ENCODE measurements at places on chromosomes 4 and X.

- H3K27ac ChIP-seq = no peak overlapping the region
- no peaks in the 10 kb centered on the region for H3K4me1 ChIP-seq
- H3K4me3 ChIP-seq = no peak overlapping the region
- no peaks in the 10 kb centered on the region for H3K36me3 ChIP-seq
- no peak for DNase-seq
Observed at GRCh38 chrX:103849558-103849957, 17.5 kb upstream of the RAB9B start.

GRCh38 chrX:153935326-153935851, 552 bp upstream of the NAA10 start:
- no peak for DNase-seq
- no peak overlapping the region for H3K27ac ChIP-seq
- H3K36me3 ChIP-seq = peaks cover 8% of the 10 kb centered on the region
- H3K4me3 ChIP-seq = no peak overlapping the region
- H3K27me3 ChIP-seq = no peaks in the 10 kb centered on the region

- H3K36me3 ChIP-seq = peaks cover 4% of the 10 kb centered on the region
- no peaks in the 10 kb centered on the region for H3K4me1 ChIP-seq
- H3K4me3 ChIP-seq = no peak overlapping the region
- no peaks in the 10 kb centered on the region for H3K27me3 ChIP-seq
- DNase-seq = no peak
Observed at GRCh38 chrX:150642423-150642822, 50.8 kb upstream of the MTMR1 start.

DNA sequence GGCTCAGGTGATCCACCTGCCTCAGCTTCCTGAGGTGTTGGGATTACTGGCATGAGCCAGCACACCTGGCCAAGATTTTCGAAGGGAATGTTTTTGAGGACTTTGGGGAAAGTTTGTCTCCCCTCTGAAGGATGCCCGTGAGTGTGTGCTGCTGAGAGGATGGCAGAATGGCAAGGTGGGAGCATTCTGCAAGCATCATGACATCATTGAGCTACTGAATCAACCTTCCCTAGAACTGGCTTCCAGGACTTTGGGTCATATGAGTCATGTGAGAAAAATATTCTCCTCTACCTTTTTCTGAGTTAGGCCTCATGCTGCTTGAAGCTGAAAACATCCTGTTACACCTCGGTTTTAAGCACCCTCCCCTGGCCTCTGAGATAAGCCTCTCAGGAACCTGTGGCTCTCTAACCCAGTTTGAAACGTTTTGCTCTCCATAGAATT, 31.0 kb downstream of the TMEM131L start:
- peak overlapping the region; percentile 78 for H3K27ac ChIP-seq
- H3K36me3 ChIP-seq = no peaks in the 10 kb centered on the region
- H3K27me3 ChIP-seq = no peaks in the 10 kb centered on the region
- peak overlapping the region; percentile 18 for H3K4me3 ChIP-seq
- DNase-seq = peak; percentile 45

DNA sequence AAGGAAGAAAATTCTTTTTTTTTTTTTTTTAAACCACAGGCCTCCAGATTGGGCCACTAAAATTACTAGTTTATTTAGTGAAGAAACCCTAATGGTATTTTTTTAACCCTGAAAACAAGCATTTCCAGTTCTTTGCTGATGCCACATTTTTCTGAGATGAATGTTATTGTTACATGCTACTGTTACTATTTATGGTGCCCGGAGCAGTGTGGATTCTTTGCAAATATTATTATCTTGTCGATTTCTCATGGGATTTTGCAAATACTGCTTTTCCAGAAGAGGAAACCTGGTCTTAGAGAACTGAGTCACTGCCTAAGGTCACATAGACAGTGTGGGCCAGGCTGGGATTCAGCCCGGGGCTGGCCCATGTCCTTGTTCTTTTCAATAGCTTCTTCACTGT, 8.7 kb upstream of the ALAS2 start:
- no peak overlapping the region for H3K4me3 ChIP-seq
- no peaks in the 10 kb centered on the region for H3K27me3 ChIP-seq
- DNase-seq = no peak
- no peaks in the 10 kb centered on the region for H3K4me1 ChIP-seq

- no peak overlapping the region for H3K4me3 ChIP-seq
- H3K4me1 ChIP-seq = peaks cover 9% of the 10 kb centered on the region
- no peaks in the 10 kb centered on the region for H3K36me3 ChIP-seq
- H3K27ac ChIP-seq = no peak overlapping the region
Observed at GRCh38 chr4:1619151-1619672, 64.9 kb downstream of the FAM53A start.

- no peak overlapping the region for H3K4me3 ChIP-seq
- H3K4me1 ChIP-seq = no peaks in the 10 kb centered on the region
- no peak for DNase-seq
- H3K27me3 ChIP-seq = no peaks in the 10 kb centered on the region
- no peaks in the 10 kb centered on the region for H3K36me3 ChIP-seq
Observed at GRCh38 chrX:46823481-46823880, 13.4 kb upstream of the RP2 start.

GRCh38 chrX:68536884-68537283, 38.0 kb downstream of the YIPF6 start:
- DNase-seq = no peak
- H3K27ac ChIP-seq = no peak overlapping the region
- H3K36me3 ChIP-seq = no peaks in the 10 kb centered on the region
- no peaks in the 10 kb centered on the region for H3K27me3 ChIP-seq
- no peaks in the 10 kb centered on the region for H3K4me1 ChIP-seq

DNA sequence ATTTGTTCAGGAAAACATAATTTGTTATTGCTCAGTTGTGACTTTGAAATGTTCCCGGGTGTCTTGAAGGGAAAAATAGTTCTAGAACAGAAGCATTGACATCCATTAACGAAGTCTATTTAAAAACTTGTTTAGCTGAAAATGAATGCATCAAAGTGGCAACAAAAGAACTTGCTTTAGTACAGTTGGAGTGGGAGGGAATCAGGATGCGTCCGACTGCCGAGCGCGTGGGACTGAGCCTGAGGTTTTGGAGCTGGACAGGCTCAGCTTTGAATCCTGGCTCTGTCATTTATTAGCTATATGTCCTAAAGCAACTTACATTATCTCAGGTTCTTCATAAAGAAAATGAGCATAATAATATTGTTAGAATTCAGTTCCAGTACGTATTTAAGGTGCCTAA, 9.0 kb upstream of the ERVMER34-1 start:
- no peak overlapping the region for H3K27ac ChIP-seq
- DNase-seq = no peak
- no peak overlapping the region for H3K4me3 ChIP-seq
- H3K4me1 ChIP-seq = no peaks in the 10 kb centered on the region
- no peaks in the 10 kb centered on the region for H3K36me3 ChIP-seq
- no peaks in the 10 kb centered on the region for H3K27me3 ChIP-seq

GRCh38 chrX:48957477-48957826, at the start of gene OTUD5:
Gene OTUD5, minus strand, starts transcription at chrX:48957607. Its CDS starts 37 bp downstream, at chrX:48957570.
- peaks cover 17% of the 10 kb centered on the region for H3K4me1 ChIP-seq

DNA sequence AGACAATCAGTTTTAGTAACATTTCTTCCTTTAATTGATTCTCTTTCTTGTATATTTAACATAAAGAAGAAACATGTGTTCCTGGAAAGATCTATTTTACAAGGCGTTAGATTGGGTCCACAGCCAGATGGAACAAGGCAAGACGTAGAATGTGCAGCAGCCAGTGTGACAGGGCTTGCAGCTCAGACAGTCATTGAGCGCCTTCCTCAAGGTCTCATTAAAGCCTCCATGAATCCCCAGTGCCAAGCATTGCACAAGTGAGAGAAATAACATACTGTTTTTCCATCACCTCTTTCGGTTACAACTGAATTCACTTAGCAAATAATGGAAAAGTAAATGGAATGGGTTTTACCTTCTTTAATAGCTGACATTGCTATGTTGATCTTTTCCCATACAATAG, 292.5 kb downstream of the USP46 start:
- no peak overlapping the region for H3K4me3 ChIP-seq
- no peak for DNase-seq
- H3K36me3 ChIP-seq = no peaks in the 10 kb centered on the region
- no peak overlapping the region for H3K27ac ChIP-seq

DNA sequence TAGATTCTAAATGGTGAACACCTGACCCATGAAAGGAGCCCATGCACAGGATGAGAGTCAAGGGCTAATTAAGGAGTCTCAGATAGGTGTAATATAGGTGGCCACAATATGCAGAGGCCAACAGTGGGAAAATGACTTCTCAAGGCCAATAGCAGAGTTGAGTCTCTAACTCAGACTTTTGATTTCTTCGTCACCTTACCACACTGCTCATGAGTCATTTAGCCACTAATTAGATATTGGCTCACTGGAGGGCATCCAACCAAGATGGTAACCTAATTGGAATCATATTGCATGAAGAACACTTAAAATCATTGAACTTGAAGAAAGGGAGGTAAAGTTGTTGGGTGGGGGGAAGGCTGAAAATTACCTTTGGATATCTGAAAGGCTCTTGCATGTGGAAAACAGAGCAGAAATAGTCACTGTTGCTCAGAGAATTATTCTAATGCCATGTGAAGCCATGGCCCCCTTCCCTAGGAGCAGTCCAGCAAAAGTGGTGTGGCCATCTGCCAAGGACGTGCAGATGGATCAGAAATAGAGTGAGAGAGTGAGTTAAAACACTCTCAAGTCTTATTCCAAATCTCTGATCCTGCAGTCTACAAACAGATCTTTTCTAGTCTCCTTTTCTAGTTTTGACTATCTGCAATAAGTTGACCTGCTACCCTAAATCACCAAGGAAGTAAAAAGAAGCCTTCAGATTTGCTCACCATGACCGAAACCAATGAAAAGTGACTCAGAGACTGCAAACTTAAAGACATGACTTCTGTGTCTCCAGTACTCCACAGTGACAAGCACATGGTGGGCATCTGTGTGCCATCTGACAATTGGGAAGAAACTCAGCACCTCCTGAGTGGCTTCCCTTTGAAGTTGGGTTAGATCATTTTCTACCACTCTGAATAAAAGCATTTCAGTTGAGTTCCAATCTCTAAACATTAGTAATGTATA, 93.9 kb upstream of the C1QTNF7 start:
- no peaks in the 10 kb centered on the region for H3K36me3 ChIP-seq
- H3K4me1 ChIP-seq = no peaks in the 10 kb centered on the region
- H3K4me3 ChIP-seq = no peak overlapping the region
- no peak for DNase-seq
- no peak overlapping the region for H3K27ac ChIP-seq

DNA sequence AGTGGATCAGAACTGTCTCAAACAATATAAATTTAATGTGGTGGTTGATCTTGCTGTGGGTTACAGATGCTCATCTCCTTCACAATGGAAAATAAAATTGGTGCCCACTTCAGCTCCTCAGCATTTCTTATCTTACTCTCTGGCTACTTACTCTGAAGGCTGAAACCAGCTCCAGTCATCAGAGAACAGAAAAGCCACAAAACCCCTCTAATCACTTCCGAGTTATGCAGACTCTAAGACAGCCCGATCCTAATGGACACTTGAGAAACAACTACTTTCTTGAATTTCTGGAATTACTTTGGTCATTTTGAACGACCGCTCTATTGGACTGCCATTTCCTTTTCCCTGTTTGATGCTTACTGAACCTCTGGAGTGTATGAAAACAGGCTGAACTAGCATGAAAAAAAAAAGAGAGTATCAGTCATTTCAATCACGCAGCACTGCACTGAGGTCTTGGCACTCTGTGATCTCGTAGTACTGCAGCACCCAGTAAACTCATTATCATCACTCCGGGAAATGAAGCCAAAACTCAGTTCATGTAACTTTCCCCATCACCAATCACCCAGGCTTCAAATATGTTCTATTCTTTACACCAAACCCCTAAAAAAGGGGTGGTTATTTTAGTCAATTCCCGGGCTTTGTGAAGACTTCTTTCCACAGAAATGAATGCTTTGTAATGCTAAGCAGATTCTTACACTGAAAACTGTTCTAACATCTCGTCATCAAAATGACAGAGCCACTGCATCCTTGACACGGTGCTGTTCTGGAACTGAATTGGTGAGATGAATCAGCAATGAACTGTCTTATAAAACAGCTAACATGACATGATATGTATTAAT, 54.5 kb downstream of the TSPAN5 start:
- H3K4me1 ChIP-seq = peaks cover 15% of the 10 kb centered on the region
- no peaks in the 10 kb centered on the region for H3K36me3 ChIP-seq
- no peak overlapping the region for H3K4me3 ChIP-seq

- no peaks in the 10 kb centered on the region for H3K4me1 ChIP-seq
- DNase-seq = no peak
- no peaks in the 10 kb centered on the region for H3K36me3 ChIP-seq
- no peaks in the 10 kb centered on the region for H3K27me3 ChIP-seq
Observed at GRCh38 chr4:184814686-184815045, 11.1 kb downstream of the ACSL1 start.

DNA sequence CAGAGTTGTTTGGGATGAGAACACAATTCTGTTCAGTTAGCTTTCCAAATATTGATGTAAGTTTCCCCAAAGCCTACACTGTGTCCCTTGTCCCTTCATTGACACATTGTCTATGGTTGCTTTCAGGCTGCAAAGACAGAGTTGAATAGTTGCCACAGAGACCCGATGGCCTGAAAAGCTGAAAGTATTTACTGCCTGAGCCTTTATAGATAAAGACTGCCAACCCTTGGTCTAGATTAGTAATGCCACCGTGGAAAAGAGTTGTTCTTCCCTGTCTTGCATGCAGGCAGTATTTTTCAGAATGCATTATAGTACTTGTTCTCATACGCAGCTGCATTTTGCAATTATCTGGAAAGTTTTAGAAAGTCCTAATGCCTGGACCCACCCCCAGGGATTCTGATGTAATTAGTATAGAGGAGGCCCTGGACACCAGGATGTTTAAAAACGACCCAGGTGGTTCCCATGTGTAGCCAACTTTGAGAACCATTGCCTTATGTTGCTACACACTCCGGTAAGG, 180.8 kb downstream of the FRMPD4 start:
- DNase-seq = no peak
- no peaks in the 10 kb centered on the region for H3K36me3 ChIP-seq
- no peak overlapping the region for H3K4me3 ChIP-seq
- H3K27me3 ChIP-seq = no peaks in the 10 kb centered on the region
- no peaks in the 10 kb centered on the region for H3K4me1 ChIP-seq

DNA sequence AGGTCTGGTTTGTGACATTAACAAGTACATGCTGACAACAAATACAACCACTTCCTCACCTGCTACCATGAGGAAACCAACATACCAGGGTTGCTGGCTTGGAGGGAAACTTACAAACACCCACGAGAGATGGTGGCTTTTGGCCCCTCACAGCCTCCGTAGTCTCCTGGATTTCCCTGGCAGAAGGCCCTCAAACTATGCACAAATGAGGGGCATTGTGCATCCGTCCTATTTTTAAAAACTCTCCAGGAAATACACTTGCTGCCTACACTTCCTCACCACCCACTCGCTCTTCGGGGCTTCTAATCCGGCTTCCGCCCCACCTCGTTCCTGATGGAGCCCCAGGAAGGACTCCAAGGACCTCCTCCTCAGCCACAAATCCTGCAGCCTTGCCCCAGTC, 355.0 kb upstream of the GATB start:
- peak overlapping the region; percentile 40 for H3K27ac ChIP-seq
- peak; percentile 18 for DNase-seq
- H3K4me3 ChIP-seq = peak overlapping the region; percentile 15
- H3K4me1 ChIP-seq = peaks cover 13% of the 10 kb centered on the region
- no peaks in the 10 kb centered on the region for H3K27me3 ChIP-seq

- no peak overlapping the region for H3K27ac ChIP-seq
- no peaks in the 10 kb centered on the region for H3K36me3 ChIP-seq
- no peaks in the 10 kb centered on the region for H3K27me3 ChIP-seq
- no peak for DNase-seq
- H3K4me1 ChIP-seq = no peaks in the 10 kb centered on the region
Observed at GRCh38 chrX:16002185-16002584, 121.2 kb upstream of the GRPR start.
